ENCODE measurements at places on chromosomes 13 and 19.

DNA sequence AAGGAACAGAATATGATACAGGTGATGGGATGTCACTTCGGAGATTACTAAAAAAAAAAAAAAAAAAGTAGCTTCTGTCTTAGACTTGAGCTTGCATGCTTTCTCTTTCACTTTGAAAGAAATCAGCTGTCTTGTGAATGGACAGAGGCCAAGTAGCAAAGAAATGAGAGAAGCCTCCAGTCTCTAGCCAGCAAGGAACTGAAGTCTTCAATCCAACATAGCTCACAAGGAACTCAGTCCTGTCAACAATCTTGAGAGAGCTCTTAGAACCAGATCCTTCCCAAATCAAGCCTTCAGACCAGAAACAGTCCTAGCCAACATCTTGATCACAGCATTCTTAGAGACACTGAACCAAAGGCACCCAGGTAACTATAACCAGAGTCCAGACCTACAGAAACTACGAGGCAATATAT is 7.7 kb downstream of the N4BP2L2 start:
- peak; percentile 48 for DNase-seq

GRCh38 chr13:44822291-44822690 is 167.0 kb downstream of the NUFIP1 start:
- no peak for DNase-seq

GRCh38 chr13:76868371-76868770 is 17.8 kb downstream of the KCTD12 start:
- no peak for DNase-seq

GRCh38 chr19:6476155-6476895 is 5.3 kb downstream of the DENND1C start:
- peak; percentile 78 for DNase-seq

DNA sequence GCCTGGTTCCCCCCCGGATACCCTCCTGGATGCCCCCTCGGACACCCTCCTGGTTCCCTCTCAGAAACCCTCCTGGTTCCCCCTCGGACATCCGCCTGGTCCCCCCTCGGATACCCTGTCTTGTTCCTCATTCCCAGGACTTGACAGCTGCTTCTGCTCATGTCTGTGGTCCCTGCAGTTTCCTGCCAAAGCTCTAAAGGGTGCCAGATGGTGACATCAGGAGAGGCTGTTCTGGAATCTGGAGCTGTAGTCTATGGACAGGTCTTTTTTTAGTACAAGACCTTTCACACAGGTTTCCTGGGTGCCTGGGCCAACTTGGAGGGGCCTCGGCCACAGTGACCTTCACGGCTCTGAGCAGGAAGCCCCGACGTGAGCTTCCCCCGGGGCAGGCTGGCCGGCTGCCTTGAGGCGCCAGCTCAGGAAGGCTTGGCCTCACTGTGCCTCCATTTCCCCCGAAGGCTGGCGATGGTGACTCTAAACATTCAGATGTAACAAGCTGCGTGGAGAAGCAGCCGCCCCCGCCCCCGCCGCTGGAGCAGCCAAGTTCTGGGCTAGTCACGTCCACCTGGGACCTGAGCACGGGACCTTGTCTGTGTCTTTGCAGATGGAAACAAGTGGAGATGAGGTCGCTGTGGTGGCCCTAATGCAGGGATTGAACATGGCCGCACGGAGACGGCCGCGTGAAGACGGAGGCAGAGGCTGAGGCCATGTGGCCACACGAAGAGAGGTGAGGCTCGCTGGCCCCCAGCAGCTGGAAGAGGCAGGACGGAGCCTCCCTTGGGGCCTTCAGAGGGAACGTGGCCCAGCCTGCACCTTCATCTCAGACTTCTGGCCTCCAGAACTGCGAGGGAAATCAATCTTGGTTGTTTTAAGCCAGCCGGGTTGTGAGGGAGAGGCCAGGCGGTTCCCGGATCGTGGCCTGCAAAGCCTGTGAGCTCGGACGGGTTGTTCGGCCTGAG is 12.7 kb downstream of the SGTA start:
- peak; percentile 77 for DNase-seq

DNA sequence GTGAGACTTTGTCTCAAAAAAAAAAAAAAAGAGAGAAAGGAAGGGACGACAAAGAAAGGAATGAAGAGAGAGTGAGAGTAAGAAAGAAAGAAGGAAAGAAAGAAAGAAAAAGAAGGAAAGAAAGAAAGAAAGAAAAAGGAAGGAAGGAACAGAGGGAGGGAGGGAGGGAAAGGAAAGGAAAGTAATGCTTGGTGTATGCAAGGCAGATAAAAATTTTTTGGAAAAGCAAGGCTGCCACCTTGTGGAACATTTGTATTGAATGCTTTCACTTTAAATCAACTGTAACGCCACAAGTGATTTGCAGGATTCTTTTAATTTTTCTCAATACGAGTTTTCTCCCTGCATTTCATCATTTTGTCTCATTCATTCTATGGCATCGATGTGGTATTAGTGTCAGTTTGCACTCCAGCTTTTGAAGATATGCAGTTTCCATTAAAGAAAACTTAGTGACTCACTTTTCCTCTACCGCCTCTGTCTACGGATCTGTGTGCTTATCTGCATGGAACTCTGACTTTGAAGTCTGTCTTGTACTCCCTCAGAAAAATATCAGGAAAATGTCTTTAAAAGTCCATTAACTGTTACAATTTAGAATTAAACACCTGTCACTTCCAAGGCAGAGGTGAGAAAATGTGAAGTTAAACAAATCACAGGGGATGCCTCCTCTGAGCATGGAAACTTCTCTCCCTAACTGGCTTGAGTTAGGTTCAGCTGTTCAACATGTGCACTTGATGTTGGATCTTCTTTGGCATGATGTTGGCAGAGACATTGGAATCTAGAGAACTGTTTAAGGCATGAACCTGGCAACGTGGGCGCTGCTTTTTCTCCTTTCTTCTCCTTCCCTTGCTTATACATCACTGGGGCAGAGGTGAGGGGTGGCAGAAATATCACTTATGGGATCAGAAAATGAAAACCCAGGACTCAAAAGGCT is 20.0 kb upstream of the ZDHHC20 start:
- DNase-seq, result peak; percentile 82

- no peak for DNase-seq
These were observed 32.9 kb upstream of the OXGR1 start for GRCh38 chr13:97027162-97027554.

- DNase-seq, result no peak
These were observed 21.7 kb upstream of the SCEL start for GRCh38 chr13:77513719-77514335.

DNA sequence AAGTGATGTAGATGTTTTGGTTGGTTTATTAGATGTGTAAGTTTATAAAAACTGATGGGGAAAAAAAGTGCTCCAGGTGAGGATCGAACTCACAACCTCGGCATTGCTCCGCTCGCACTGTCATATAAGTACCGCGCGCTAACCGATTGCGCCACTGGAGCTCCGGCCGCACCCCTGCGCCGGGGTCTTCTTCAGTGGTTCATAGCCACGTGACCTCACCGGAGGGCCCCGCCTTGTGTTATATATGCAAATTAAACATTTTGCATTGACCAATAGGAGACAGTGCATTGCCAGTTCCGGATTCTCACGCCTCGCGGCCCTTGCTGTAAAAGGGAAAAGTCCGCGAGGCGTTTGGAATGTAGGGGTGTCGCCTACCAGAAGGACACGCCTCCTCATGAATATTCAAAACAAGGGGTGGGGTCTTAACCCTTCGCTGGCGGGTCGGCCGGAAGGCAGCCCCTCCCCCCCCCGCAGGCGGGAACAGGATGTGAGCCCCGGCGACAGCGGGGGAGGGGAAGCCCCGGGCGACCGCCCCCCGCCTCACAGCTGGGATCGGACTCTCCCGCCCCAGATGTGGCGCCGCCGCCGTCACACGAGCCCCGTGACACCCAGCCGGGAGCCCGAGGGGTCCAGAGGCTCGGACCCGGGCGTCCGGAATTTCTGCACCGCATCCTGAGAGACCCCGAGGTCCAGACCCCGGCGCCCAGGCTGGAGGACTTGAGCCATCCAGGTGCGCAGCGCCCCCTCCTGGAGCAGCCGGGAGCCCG is at the start of gene PLEKHG2:
TSS of gene PLEKHG2 (plus strand) at position 570 of the 767 bp plus-strand sequence. CDS start 1,418 bp downstream, outside the sequence.
- DNase-seq, result peak; percentile 98

DNA sequence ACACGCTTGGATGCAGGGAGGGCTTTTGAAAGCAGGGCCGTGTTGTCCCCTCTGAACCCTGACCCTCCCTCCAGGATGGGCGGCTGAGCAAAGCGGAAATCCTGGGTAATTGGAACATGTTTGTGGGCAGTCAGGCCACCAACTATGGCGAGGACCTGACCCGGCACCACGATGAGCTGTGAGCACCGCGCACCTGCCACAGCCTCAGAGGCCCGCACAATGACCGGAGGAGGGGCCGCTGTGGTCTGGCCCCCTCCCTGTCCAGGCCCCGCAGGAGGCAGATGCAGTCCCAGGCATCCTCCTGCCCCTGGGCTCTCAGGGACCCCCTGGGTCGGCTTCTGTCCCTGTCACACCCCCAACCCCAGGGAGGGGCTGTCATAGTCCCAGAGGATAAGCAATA is 15.2 kb downstream of the RCN3 start:
- no peak for DNase-seq

DNA sequence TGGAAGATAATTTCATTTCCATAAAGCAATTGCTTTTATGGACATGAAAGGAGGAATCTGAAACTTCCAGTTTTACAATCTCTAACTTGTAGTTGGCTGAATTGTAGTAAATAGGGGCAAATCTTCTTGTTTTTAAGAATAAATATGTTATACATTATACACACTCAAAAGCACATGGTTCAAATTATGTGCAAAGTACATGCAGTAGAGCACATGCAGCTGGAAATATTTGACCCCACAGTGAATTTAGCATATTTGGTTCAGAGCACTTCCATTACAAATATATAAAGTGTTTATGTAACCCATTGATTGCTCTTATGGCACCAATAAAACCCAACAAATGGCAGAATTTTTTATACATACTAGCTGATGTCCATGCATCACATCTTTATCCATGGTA is 180.5 kb downstream of the IRS2 start:
- DNase-seq, result no peak

- no peak for DNase-seq
These were observed at the start of gene NFIX for GRCh38 chr19:12994701-12995595. Gene NFIX (plus strand): TSS chr19:12995475. CDS start chr19:12995838, 363 bp downstream.

DNA sequence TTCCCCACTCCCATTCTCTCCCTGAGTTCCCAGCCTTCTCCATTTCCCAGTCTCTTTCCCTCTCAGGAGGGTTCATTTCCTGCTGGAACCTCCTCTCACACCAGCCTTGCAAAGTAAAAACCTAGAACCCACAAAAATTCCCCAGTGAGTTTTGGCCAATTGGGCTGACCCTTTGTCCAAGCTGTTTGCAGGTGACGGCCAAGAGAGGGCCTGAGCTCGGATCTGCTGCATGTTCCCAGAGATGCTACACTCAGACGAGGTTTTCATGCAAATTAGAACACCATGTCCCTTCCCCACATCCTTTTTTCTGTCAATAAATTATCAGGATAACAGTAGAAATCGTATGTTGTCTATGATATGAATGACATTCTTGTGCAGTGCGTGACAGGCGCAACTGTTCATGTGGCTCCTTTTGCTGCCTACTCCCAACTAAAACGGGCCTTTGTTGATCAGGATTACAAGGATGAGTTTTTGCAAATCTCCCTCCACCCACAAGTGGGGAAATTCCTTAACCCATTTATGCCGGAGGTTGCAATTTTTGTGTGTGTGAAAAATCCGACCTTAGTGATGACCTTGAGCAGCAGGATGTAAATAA is 149.5 kb downstream of the CACNA1A start:
- DNase-seq, result no peak

DNA sequence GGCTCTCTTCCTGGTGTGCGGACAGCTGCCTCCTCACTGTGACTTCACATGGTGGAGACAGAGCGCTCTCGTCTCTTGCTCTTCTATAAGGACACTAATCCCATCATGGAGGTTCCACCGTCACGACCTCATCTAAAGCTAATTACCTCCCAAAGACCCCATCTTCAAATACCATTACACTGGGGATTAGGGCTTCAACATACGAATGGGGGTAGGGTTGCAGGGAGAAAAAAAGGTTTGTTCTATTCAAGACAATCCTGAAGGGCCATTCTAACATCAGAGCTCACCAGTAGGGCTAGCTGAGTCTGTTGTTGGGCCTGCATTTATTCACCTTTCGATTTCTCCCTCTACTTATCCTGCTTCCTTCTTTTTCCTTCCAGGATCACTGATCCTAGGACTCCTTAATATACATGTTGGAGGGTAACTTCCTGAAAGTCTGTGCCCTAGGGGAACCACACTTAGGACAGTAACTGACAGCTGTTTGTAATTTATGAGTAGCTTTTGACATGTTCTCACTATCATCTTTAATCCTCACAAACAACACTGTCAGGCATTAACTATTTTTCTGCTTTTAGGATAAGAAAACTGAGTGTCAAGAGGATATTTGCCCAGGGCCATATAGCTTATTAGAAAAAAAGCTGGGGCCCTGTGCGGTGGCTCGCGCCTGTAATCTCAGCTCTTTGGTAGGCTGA is 18.8 kb upstream of the GTF2F2 start:
- DNase-seq, result no peak

GRCh38 chr19:38351865-38352395 is 16.3 kb downstream of the CATSPERG start:
- DNase-seq, result no peak

GRCh38 chr13:66586489-66586888 is 643.6 kb downstream of the PCDH9 start:
- no peak for DNase-seq

GRCh38 chr19:40465025-40465556 is 454 bp downstream of the BLVRB start:
- DNase-seq, result no peak

- DNase-seq, result no peak
These were observed 1141.6 kb upstream of the MIR17HG start for GRCh38 chr13:90205911-90206310.

GRCh38 chr19:54201172-54201701 is 579 bp downstream of the RPS9 start:
- DNase-seq, result no peak

- no peak for DNase-seq
These were observed 170.3 kb upstream of the ARGLU1 start for GRCh38 chr13:106738186-106738678.

GRCh38 chr19:8361921-8362793 is 1.8 kb upstream of the ANGPTL4 start:
- DNase-seq, result peak; percentile 84

DNA sequence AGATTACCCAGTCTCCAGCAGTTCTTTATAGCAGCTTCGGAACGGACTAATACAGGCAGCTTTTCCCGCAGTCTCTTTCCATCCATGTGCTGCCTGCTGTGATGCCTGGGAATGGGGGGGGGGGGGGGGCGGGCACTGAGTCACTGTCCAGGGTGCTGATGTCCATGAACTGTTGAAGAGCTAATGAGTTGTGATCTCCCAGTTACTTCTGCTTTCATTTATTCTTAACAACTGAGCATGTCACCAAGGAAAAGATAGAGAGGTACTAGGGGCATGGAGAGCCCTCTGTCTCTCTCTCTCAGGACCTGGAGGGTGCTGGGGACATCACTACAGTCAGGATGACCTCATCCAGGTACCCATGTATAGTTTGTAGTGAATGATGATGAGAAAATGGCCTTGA is 20.3 kb upstream of the CEACAM1 start:
- DNase-seq, result no peak
